ENCODE measurements at places on chromosomes 1 and 21.
A peak's percentile ranks its signal among the peaks of the same experiment; 100 is the strongest.

GRCh38 chr1:162153374-162153773, 83.9 kb downstream of the NOS1AP start:
- DNase-seq: no peak

DNA sequence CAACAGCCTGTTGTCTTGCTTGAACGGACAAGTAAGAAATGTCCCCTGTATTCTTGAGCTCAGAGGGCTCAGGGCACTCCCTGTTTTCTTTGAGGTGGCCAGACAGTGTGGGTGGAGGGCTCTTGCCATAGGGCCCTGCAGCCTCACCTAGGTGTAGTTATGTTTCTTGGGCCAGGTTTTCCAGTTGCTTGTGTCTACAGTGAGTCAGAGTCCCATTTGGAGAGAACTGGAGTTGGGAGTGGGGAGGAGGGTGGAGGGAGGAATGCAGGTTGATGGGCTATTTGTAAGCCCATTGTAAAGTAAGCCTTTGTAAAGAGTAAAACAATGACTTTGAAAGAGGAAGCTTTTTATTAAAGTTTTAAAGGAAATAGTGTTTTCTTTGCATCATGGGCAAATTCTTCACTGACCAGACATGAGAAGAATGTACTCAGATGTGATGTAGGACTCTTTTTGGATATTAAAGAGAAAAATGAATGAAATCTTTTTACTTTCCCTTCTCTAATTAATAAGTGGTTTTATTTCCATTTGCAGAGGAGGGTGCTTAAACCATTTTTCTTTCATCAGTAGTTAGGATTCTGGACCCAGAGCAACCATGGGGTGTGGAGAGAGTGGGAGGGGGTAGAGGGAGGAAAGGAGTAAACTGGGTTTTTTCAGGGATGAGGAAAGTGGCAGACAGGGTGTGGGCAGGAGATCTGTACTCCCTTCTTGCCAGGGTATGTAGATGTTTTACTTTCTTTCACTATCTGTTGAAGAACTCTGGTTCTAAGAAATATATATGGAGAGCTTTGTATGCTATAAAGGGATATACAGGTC, 45.1 kb upstream of the MACF1 start:
- no peak for DNase-seq

DNA sequence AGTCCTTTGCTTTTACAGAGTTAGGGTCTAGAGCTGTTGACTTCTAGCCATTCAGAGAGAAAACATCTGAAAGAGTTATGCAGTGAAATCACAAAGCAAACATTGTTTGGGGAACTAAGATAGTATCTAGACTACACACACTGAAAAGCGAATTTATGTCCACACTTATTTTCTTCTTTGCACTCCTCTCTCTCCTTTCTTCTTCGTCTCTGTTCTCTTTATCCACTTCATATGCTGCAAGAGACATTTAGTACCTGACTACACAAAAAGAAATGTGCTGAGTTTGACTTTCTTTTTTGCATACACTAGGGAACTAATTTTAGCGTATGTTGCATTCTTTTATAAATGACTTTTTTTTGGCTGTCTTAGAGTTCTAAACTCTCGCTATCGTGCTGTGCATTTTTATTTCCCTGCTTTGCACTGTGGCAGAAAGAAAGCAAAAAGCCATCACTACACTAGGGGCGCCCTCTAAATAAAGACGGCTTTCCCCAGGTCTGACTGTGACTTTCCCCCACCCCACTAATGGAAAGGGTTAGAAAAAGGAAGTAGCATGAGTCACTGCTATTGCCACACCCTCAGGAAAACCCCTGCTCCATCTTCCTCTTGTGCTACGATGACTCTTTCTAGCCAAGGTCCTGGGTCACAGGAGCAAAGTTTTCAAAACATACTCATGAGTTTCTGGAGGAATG, 65.7 kb downstream of the MAP3K7CL start:
- DNase-seq: peak; percentile 45

DNA sequence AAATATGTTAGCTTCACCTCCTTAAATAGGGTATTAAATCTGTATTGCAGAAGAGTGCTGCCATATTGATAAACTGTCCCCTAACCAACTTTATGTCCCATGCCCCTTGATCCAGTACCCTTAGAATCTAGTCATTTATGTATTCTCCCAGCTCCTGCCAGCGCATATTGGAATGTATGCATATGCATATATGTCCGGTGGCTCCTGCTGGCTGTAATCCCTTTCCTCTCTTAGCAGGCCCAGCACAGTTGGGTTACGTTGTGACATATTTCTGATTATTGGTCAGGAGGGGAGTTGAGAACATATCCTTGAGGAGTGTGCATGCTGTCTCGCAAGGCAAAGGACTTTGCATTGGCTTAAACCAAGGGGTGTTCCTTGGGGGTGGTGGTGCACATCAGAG, 29.2 kb upstream of the CREG1 start:
- no peak for DNase-seq

DNA sequence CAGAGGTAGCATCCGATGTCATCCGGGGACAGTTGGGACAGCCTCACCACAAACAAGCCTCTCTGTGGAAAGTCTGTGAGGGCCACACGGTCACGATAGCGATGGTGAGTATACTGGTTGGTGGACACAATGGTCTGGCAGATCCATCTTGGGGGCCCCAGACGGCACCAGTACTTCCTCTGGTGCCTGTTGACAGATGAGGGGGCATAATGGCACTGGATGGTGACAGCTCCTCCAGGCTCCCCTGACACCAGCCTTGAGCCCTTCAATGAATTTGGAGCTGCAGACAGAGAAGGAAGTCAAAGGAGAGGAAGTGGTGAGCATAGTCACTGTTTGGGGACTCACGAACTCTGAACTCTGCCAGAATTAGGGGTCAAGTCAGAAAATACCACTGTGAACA, 8.0 kb downstream of the FCAMR start:
- DNase-seq: no peak

DNA sequence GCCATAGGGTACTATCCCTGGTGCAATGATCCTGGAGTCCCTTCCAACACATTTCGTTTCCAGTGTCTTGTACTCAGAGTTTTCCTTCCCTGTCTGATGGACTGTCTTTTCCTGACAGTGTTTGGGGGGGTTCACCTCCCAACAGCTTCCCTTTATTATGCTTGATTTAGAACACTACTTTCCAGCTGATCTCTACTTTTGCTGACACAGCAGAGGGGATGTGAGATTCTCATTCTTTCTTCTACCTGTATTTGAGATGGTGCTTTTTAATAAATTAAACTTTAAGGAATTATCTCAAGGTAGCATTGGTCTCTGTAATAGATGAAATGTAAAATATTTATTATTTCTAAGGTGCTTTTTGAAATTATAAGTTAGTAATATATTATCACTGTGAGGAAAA, 41.0 kb downstream of the SLC35A3 start:
- DNase-seq: no peak

DNA sequence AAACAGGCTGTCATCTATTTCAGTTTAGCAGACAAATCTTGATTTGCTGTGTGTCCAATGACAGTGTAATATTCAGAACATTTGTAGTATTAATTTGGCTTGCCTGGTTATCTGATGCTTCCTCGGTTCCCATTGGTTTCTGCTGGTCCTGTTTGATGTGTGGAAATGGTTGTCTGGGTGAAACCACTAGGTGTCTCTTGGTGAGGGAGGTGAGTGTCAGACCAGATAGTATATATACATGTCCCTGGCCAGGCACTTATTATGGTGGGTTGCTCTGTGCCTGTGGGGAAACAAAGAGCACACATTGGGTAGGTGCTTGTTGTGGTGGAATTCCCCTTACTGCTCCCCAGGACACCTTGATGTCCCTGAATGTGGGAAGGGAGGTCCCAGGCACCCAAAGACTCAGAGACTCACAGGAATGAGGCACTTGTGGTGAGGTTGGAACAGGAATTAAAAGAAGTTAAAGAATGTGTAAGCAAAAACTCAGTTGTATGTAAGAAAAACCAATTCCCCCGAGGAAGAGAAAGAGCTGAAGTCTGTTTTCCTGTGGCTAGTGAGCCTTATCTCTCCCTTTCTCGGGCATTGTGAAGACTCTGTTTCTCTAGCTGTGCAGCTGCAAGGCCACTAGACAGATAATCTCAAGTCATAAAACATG, 1519.1 kb downstream of the BRINP3 start:
- DNase-seq: no peak

GRCh38 chr21:27213303-27213702, 246.4 kb upstream of the ADAMTS5 start:
- no peak for DNase-seq

- DNase-seq: no peak
These were observed 168.1 kb upstream of the FGGY start for GRCh38 chr1:59128784-59129227.

GRCh38 chr1:116309090-116309870, 63.8 kb upstream of the ATP1A1 start:
- DNase-seq: no peak

GRCh38 chr1:239268007-239268406, 118.4 kb upstream of the CHRM3 start:
- DNase-seq: no peak

- DNase-seq: no peak
These were observed 1373.7 kb downstream of the BRINP3 start for GRCh38 chr1:189103956-189104355.

DNA sequence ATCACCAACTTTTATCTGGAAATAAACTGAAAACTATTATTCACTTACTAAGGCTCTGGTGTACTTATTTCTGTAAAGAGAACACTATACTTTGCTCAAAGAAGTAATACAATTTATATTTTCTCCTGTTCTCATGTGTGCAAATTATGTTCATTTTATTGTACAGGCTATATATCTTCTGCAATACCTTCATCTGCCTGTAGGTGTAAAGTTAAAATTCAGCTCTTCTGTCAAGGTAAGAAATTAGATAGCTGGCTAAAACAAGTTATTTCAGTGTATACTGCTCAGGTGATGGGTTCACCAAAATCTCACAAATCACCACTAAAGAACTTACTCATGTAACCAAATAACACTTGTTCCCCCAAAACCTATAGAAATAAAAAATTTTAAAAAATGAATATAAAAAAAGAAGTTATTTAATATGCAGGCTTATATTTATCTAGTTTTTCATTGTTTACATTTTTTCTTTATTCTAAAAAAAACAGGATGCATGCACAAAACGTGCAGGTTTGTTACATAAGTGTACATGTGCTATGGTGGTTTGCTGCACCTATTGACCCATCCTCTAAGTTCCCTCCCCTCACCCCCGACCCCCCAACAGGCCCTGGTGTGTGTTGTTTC, 81.5 kb downstream of the PTGER3 start:
- DNase-seq: no peak

GRCh38 chr1:9615316-9616063, 26.8 kb downstream of the TMEM201 start:
- peak; percentile 77 for DNase-seq

GRCh38 chr1:27383039-27383605, at the start of gene CD164L2:
CD164L2 (minus strand) TSS chr1:27383333; CDS start chr1:27383239, 94 bp downstream.
- DNase-seq: no peak

DNA sequence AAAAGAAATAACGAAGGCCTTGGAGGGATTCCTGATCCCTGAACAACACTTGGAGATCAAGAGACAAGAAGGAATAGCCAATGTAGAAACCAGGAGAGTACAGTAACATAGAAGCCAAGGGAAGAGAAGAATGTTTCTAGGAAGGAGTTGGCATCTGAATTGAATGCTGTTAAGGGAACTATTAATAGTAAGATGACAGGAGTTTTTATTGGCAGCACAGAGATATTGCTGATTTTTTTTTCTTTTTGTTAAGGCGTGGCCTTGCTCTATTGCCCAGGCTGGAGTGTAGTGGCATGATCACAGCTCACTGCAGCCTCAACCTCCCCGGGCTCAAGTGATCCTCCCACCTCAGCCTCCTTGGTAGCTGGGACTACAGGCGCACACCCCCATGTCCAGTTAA, 9.6 kb upstream of the SFT2D2 start:
- DNase-seq: no peak

DNA sequence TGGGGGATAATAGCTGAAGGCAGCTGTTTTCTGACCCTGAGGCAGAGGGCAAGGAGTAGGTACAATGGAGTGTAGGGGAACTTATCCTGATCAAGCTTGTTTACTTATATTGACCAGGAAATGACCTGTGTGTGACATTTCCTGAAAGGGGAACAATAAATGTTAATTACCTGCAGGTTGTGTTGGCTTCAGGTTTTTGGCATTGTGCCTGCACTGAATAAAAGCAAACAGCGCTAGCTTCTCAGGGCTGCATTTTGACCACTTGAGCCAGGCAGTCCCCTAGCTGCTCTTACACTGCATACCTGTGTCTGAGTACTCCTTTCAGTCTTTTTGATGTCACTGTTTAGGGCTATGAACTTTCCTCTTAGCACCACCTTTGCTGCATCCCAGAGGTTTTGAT, 40.6 kb downstream of the DRAM2 start:
- DNase-seq: no peak

DNA sequence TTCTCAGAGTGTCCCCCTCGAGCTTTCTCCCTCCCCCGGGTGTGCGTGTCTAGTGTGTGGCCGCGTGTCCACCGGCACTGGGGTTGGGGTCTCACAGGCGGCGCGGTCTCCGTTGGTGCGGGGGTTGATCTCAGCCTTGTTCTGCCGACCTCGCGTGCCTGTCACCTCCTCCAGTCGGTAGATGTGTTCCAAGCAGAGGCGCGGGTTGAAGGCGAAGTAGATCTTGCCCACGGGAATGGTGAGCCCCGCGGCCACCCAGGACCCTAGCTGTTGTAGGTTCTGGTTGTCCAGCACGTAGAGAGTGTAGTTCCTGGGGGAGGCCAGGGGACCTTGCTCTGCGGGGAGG, 9.8 kb downstream of the INSRR start:
- no peak for DNase-seq

DNA sequence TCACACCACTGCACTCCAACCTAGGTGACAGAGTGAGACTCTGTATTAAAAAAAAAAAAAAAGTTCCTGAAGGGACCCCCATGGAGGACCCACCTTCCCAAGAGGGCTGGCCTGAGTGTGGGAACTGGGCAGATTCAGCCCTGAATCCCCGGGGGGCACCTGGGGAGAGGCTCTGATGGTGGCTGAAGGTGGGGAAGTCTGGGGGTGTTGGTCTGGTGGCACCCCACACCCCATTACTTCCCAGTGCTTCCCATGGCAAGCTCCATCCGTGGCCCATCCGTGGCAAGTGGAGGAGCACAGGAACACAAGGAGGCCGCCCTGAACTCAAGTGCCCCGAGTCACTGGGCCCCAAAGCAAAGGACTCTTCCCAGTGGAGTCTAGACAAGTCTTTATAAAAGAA, 778 bp upstream of the TNFRSF25 start:
- no peak for DNase-seq
